GM23338 (cell line): ENCODE measurements at places on chromosomes 1 and 21. TPM values are rescaled to one million over a fixed set of nuclear protein-coding genes. Genes with fewer than 3 reads are reported as not detected.

The LRRN2 gene
- total RNA-seq: 2.0 and 2.6 TPM in 2 replicates

The ABL2 gene
- 21.5 and 22.7 TPM in 2 replicates for total RNA-seq

The PDPN gene
- 67.3 and 77.2 TPM in 2 replicates for total RNA-seq

The SHISAL2A gene
- 0.10 TPM in 1 of 2 replicates, not detected in the other for total RNA-seq

The RNF220 gene
- total RNA-seq: 141 and 168 TPM in 2 replicates

The WDR4 gene
- total RNA-seq: 50.2 TPM in 2 replicates

The ADGRL4 gene
- total RNA-seq: 0.24 and 1.3 TPM in 2 replicates

The OR2T35 gene
- total RNA-seq: not detected in 2 replicates

The MYOM3 gene
- not detected in 2 replicates for total RNA-seq

The MMEL1 gene
- total RNA-seq: 0.43 and 0.90 TPM in 2 replicates

The CCT3 gene
- 526 and 618 TPM in 2 replicates for total RNA-seq

The AMPD1 gene
- total RNA-seq: not detected in 2 replicates

The COL9A2 gene
- total RNA-seq: 2.8 and 9.1 TPM in 2 replicates

The FCRL4 gene
- total RNA-seq: not detected in 2 replicates

The OR2T11 gene
- total RNA-seq: not detected in 2 replicates

- no peaks in the 10 kb centered on the region for H3K36me3 ChIP-seq
- peaks cover 63% of the 10 kb centered on the region for H3K4me1 ChIP-seq
- no peaks in the 10 kb centered on the region for H3K27me3 ChIP-seq
- peak overlapping the region; percentile 5 for H3K27ac ChIP-seq
- peak; percentile 35 for DNase-seq
These were observed 104.8 kb downstream of the SLC45A1 start for GRCh38 chr1:8422510-8423268.

DNA sequence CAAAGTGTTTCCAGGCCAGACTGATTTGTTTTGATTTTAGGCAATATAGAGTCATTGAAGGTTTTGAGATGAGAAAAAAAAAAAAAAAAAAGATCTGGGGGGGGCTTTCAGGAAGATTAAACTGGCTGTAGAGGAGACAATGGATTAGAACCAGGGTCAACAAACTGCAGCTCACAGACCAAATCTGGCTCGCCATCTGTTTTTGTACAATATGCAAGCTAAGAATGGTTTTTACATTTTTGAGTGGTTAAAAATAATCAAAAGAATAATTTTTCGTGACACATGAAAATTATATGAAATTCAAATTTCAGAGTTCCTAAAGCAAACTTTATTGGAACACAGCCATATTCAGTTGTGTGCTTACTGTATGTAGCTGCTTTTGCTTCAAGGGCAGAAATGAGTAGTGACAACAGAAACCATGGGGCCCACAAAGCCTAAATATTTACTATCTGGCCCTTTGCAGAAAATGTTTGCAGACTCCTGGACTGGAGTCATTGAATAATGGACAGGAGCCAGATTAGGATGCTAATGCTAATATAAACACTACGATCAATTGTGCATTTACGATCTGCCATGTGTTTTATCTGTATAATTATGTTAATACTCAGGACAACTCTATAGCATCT lies 375.7 kb upstream of the DAB1 start:
- H3K27me3 ChIP-seq: no peaks in the 10 kb centered on the region
- DNase-seq: no peak
- no peak overlapping the region for H3K4me3 ChIP-seq
- no peaks in the 10 kb centered on the region for H3K36me3 ChIP-seq
- no peak overlapping the region for H3K27ac ChIP-seq

GRCh38 chr1:182189535-182190066 lies 128.1 kb upstream of the ZNF648 start:
- H3K4me3 ChIP-seq: no peak overlapping the region

DNA sequence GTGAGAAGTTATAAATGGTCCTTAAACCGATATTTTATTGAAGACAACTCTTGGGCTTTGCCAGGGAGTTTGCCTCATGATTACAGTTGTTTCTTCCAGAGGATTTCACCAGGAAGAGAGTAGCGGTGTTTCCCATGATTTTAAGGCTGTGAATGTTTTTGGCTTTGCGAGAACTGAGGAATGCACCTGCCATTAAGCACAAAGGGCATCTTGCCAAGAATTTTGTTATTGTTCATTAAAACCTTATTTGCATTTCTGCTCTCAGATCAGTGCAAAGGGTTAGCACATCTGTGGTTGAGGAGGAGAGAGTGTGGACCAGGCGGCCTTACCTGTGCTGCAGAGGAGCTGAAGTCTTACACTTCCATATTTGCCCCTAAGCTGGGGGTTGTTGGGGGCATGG lies 13.8 kb downstream of the CNIH3 start:
- H3K4me3 ChIP-seq: no peak overlapping the region
- H3K4me1 ChIP-seq: peaks cover 12% of the 10 kb centered on the region
- H3K27ac ChIP-seq: no peak overlapping the region
- H3K27me3 ChIP-seq: no peaks in the 10 kb centered on the region
- DNase-seq: no peak

GRCh38 chr1:191176131-191176530 lies 698.5 kb upstream of the BRINP3 start:
- no peaks in the 10 kb centered on the region for H3K27me3 ChIP-seq
- H3K36me3 ChIP-seq: no peaks in the 10 kb centered on the region
- no peak overlapping the region for H3K27ac ChIP-seq
- H3K4me3 ChIP-seq: no peak overlapping the region
- peaks cover 7% of the 10 kb centered on the region; the same call in 1 of the 2 replicates for H3K4me1 ChIP-seq

DNA sequence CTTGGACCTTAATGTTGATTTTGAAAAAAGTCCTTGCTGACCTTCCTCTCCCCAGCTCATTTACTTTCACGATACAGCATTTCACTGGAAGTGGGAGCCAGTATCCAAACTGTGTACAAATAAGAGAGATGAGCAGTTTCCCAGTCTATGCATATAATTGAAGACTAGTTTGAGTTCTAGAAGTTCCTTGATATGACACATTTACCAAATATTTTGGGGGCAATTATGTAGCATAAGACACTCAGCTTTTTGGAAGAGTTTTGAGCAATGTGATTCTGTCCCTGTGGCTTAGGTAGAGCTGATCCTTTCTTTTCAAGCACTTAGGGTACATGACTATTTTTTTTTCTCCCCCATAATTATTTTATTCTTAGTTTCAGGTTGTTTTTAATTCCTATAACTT lies 26.4 kb downstream of the GIPC2 start:
- H3K36me3 ChIP-seq: no peaks in the 10 kb centered on the region
- H3K27ac ChIP-seq: no peak overlapping the region
- H3K4me3 ChIP-seq: no peak overlapping the region
- H3K27me3 ChIP-seq: no peaks in the 10 kb centered on the region

GRCh38 chr1:7646981-7647901 lies 123.9 kb upstream of the VAMP3 start:
- DNase-seq: peak; percentile 69
- no peaks in the 10 kb centered on the region for H3K4me1 ChIP-seq
- no peaks in the 10 kb centered on the region for H3K36me3 ChIP-seq
- no peaks in the 10 kb centered on the region for H3K27me3 ChIP-seq
- no peak overlapping the region for H3K27ac ChIP-seq
- H3K4me3 ChIP-seq: no peak overlapping the region

DNA sequence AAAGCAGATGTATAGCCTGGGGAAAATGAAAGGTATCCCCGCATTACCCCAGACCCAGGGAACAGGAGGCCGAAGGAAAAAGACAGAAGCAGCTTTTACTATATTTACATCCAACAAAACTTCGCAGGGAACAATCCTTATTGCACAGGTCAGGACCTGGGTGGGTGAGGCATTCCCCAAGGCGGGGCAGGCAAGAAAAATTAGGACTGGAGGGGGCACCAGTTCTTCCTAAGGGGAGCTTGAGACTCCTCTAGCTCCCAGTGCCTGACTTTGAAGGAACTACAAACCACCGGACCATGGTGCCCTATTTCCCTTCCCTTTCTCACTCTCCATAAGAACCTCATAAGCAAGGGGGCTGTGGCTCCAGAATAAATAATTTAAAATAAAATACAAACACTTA lies 6.7 kb upstream of the GATAD2B start:
- no peak for DNase-seq
- H3K27ac ChIP-seq: no peak overlapping the region
- no peak overlapping the region for H3K4me3 ChIP-seq
- no peaks in the 10 kb centered on the region for H3K36me3 ChIP-seq
- no peaks in the 10 kb centered on the region for H3K27me3 ChIP-seq

DNA sequence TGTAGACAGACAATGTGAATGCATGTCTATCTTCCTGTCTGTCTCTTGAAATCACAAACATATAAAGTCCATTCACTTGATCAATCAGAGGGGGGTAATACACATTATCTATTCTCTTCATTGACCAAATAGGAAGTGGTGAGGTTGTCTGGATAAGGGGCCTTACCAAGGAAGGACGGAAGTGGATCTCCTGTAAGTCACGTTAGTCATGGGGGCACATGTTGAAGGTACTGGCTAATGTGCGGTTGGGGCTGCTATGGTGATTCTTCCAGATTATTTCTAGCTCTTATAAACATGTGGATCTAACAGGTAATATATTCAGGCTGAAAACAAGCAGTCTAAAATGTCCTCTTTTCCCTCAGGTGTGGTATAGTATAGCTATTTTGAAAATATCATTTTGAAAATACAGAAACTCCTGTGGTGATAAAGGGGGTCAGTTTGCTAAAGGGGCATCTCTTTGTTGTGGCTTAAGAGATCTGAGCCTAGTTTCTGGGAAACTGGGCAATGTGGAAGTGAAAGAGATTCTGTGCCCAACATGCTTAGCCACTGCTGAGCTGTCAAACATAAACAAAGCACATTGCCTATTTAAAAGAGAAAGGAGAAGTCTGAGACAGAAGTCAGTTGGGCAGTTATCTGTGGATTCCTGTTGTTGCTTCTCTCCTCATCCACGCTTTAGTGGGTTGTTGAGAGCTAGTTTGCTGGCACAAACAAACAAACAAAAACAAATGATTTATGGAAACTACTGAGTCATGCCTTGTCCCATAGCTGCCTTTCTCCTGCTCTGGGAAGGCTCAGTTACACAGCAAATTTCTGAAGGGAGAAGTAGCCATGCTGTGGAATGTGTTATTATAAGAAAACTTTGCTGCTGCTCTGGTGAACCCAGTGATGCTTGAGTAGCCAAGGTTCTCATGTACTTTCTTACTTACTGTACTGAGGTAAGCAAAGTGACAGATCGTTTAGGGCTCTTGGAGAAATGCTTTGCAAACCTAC lies 166.9 kb downstream of the HLX start:
- H3K36me3 ChIP-seq: no peaks in the 10 kb centered on the region
- no peaks in the 10 kb centered on the region for H3K4me1 ChIP-seq
- H3K27me3 ChIP-seq: no peaks in the 10 kb centered on the region
- DNase-seq: no peak

DNA sequence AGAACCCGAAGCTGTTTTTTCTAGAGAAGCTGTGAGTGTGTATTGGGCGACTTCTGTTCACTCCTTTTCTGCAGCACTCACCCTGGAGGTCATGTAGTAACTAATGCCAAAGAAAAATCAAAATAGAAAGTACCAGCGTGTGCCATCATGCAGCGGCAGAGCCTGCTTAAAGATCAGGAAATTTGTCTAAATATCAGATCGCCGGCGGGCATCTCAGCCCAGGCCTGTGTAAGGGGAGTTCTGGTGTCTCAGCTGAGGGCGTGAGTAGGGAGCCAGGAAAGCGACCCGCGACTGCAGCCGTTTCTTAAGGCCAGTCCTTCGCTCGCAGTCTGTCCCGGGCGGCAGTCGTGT lies 768 bp downstream of the EDARADD start:
- peak; percentile 65 for DNase-seq
- H3K4me1 ChIP-seq: peaks cover 13% of the 10 kb centered on the region
- no peak overlapping the region for H3K27ac ChIP-seq
- H3K27me3 ChIP-seq: peaks cover 32% of the 10 kb centered on the region
- H3K36me3 ChIP-seq: no peaks in the 10 kb centered on the region

- no peak overlapping the region for H3K4me3 ChIP-seq
- H3K36me3 ChIP-seq: no peaks in the 10 kb centered on the region
- H3K4me1 ChIP-seq: no peaks in the 10 kb centered on the region
These were observed 38.6 kb downstream of the DIRAS3 start for GRCh38 chr1:68011657-68012375.

DNA sequence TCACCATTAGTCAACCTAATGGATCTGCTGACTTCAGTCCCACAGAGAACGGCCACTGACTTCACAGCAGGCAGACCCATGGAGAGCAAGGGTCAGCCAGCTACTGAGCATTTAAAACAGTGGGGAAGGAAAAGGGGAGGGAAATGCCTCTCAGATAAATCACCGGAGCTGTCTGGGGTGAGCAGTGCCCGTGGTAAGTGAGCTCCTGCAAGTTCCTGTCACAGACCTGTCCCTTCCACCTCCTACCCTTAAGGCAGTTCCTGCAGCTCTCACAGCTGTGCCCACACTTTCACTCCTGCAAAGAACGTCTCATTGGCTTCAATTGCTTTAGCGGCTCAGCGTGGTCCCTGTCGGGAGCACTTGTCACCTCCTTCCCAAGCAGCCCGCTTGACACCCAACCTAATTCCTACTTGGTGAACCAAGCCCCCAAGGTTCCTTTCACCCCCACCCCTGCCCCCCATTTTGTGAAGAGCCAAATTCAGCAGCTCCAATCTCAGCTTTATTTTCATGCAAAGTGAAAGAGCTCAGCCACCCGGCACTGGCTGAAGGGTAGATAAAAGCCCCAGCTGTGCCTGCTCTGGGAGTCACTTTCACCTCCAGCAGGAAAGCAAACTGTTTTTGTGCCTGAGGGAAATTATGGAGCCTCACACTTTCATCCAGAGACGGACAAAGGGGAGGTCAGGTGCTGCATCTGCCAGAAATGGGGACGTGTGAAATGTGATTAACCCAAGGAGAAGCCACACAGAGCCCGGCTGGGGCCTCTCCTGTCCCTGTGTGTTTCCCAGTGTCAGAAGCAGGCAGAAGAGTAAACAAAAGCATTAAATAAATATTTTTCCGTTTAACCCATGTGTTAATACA lies 306.2 kb downstream of the TTLL7 start:
- DNase-seq: peak; percentile 81
- peak overlapping the region; percentile 29 for H3K4me3 ChIP-seq
- H3K27ac ChIP-seq: peak overlapping the region; percentile 96
- peaks cover 57% of the 10 kb centered on the region for H3K4me1 ChIP-seq
- no peaks in the 10 kb centered on the region for H3K27me3 ChIP-seq

GRCh38 chr1:26359981-26360806 lies 6.3 kb upstream of the CRYBG2 start:
- H3K27ac ChIP-seq: no peak overlapping the region
- H3K36me3 ChIP-seq: no peaks in the 10 kb centered on the region
- DNase-seq: peak; percentile 88
- H3K4me1 ChIP-seq: peaks cover 15% of the 10 kb centered on the region

- no peak for DNase-seq
- H3K27ac ChIP-seq: no peak overlapping the region
- peaks cover 6% of the 10 kb centered on the region; the same call in 1 of the 2 replicates for H3K4me1 ChIP-seq
These were observed 10.9 kb downstream of the RNF11 start for GRCh38 chr1:51247022-51247421.
